ENCODE measurements at places on chromosomes 1 and 21.

DNA sequence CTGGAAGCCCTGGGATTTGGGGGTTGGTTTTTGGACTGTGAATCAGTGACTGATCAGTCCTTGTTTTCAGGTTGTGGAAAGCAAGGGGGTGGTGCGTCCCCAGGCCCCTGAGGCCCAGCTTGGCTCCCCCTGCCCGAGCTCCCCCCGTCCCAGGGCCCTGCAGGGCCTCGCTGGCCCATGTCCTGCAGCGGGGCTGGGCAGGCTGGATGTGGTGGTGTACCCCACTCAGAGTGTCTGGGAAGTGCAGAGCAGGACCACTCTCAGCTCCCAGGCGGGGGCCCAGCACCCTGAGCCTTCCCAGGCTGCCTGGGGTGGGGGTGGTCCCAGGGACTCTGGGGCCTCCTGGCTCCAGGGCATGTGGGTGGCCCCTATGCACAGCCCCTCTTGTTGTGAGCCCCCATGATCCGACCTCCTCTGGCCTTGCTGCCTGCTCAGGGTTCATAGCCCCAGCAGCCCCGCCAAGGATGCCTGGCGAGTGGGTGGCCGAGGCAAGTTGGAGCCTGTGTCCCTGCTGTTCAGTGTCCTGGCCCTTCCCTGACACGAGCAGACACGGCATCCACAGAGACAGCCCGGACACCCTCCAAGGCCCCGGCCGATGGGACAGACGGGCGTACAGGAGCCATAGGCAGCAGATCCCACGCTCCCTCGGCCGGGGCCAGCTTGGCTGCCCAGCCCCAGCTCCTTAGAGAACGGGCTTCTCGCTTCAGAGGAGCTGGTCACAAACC, 37.9 kb downstream of the SLX9 start:
- DNase-seq, result no peak

- DNase-seq, result no peak
These were observed 31.6 kb downstream of the BRWD1 start for GRCh38 chr21:39281853-39282252.

- no peak for DNase-seq
These were observed 21.2 kb upstream of the MTR start for GRCh38 chr1:236773919-236774318.

DNA sequence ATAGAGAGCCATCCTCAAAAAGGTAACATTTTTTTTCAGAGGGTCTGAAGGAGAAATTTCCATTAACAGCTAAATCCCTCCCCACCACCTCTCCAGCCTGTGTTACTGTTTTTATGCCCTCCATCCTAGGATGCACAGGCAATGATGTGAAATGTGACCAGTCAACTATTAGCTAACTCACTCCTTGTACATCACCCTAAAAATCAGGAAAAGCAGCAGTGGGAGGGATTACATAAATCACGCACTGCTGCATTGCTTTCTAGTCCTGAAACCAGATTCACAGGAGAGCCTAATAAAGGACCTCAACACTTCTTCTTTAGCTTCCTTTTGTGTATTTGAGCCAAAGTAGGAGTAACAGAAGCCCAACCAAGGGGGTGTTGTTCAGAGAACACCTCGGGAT, 66.3 kb downstream of the LMO4 start:
- DNase-seq, result no peak

GRCh38 chr21:29145354-29145782, 14.9 kb downstream of the MAP3K7CL start:
- DNase-seq, result peak; percentile 74

DNA sequence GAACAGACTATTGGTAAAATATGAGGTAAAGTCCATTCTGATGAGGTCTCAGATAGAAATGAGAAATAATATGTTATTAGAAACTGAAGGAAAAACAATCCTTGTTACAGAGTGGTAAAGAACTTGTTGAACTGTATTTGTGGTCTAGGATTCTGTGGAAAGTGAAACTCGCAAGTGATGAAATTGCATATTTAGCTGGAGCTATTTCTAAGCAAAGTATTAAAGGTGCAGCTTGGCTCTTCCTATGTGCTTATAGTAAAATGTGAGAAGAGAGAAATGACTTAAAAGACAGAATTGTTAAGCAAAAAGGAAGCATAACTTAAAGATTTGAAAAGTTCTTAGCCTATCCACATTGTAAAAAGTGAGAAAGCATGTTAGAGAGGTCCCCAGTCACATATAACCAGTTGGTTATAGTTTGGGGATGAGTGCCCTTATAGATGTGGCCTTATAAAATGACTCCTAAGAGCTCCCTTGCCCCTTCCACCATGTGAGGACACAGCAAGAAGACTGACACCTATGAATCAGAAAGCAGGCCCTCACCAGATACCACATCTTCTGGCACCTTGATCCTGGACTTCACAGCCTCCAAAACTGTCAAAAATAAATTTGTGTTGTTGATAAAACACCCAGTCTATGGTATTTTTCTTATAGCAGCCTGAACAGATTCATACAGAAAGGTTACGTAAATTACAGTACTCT, 24.8 kb downstream of the PHTF1 start:
- no peak for DNase-seq

DNA sequence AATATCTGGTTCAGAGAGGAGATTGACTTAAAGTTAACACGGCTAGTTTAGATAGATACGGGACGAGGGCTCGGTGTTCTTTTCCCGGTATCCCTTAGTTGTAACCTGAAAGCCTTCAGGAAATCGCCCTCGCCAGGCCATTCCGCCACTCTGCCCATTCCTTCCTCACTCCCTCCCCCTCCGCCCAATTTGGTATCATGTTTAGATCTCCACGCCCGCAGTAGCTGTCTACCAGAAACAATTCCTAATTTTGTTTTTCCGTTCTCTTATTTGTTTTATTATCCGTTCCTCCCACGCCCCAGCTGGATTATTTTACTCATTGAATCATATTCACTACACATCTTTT, 685 bp upstream of the VAMP4 start:
- DNase-seq, result no peak

Data from hepatic stellate cell (primary cell).